ENCODE measurements at places on chromosomes 3 and 15.

- DNase-seq = no peak
Observed at GRCh38 chr3:46087871-46088270, 60.6 kb upstream of the XCR1 start.

DNA sequence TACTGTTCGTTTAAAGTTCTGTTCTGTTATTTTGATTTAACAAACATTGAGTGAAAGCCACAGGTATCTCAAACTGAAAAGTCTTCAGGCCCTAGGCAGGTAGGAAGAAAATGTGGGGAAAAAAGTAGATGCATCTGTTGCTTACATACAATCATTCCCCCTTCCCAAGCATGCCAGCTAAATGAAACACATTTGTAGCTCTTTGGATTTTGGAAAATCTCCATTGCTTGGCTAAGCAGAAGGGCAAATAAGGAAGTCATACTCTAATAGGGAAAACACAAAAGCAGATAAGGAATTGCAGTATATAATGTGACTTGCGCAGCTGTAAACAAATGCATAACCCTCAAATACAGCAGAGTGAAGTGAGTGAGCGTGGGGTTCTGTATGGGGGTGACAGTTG is 375.9 kb downstream of the FGF12 start:
- DNase-seq = no peak

GRCh38 chr3:142724682-142725356 is 985 bp downstream of the TRPC1 start:
- no peak for DNase-seq

DNA sequence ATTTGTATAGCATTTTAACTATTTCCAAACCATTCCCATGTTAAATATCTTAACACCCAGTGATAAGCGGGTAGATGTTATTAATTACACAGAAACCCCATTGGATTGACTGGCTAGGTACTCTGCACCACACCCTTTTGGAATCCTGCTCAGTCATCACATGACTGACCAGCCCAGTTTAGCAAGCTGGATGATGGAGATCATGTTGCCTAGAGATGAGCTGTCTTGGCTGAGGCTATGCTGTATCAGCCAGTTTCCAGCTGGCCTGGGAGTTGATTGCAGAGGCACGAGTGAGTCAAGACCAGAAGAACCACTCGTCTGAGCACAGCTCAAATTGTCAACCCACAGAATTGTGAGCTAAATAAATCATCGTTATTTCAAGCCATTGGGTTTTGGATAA is 124.6 kb downstream of the ZNF621 start:
- DNase-seq = no peak

DNA sequence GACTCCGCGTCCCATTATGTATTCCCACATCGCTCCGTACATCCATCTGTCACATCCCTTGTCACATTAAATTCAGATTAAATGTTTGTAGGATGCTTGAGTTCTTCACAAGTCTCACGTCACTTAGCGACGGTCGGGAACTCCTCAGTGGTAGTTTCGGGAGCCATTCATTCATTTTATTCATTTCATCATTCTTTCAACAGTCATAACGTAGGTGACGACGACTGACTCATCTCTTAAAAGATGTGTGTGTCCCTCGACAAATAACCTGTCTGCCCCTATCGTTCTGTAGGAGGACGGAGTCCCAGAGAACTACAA is 272 bp upstream of the SRPRB start:
- no peak for DNase-seq

DNA sequence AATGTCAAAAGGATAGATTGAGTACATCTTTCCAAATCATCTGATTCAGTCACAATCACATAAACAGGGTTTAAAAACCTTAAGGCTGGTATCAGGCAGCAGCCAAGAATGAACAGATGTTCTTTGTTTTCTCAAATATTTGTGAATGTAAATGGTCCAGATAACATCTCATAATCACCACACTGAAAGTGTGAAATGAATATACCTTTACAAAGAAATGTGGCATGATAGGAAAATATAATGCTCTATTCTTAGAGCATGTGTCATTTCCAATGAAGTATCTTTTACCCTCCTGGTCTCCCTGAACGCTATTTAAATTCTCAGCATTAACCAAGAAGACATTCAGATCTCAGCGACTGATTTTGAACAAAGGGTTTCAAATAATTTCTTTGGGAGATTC is 8.8 kb upstream of the ACTC1 start:
- no peak for DNase-seq

- no peak for DNase-seq
Observed at GRCh38 chr3:16370872-16371740, 106.1 kb downstream of the OXNAD1 start.

- no peak for DNase-seq
Observed at GRCh38 chr3:45955017-45955647, 11.9 kb downstream of the CXCR6 start.

DNA sequence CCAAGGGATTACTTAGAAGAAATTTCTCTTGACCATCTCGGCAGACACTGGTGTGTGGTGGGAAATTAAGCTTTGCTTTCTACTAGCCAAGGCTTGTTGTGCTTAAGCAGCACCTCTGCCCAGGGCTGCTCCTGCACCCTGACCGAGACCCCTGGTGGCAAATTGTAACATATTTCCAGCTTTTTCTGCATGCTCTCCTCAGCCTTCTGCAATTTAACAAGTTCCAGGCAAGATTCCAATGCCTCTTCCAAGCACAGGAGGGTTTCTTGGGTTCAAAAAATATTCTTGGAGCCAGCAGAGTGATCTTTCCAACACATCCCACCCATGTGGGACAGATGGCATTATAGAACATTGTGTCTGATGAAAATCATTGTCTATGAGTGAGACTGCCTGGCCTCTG is 210.5 kb downstream of the CLSTN2 start:
- DNase-seq = no peak

GRCh38 chr3:39147711-39148434 is 5.5 kb downstream of the CSRNP1 start:
- no peak for DNase-seq

DNA sequence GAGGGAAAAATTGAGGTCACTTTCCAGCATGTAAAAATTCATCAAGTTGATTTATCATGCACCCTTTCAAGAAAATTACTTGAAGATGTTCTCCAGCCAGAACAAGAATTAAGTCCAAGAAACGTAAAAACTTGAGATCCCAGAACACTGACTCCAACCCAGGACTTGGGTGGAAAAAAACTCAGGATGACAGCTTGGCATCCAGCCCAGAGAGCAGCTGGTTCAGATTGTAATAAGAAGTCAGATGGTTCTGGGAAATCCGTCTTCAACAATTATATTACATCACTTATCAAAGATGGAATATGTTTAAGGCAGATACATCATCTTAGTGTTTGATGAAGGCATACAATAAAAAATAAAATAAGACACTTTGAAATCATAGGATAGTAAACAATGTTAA is 23.0 kb upstream of the DNAJC13 start:
- no peak for DNase-seq

DNA sequence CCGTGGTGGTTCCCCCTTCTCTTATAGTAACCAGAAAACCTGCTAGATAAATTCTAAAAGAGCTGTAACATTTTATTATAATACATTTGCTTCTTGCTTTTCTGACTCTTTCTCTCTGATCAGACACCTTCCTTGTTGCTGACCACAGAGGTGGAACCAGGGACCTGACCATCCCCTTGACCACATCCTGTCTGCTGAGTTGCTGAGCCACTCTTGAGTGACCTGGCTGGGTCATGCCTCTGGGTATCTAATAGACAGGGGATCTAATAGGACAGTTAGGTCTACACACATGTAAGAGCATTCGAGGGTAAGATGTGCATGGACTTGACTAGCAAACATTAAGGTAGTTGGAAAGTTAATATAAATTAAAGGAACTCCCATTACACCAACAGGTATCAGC is 22.8 kb upstream of the TRIM59 start:
- DNase-seq = no peak

- no peak for DNase-seq
Observed at GRCh38 chr15:61226361-61227256, 2.5 kb downstream of the RORA start.

- DNase-seq = no peak
Observed at GRCh38 chr3:169286992-169287391, 376.5 kb downstream of the MECOM start.

GRCh38 chr15:31360158-31360561 is 33.5 kb downstream of the KLF13 start:
- no peak for DNase-seq

GRCh38 chr3:113242096-113242581 is 30.8 kb downstream of the BOC start:
- no peak for DNase-seq

- no peak for DNase-seq
Observed at GRCh38 chr15:94286583-94286982, 55.2 kb downstream of the MCTP2 start.

GRCh38 chr15:101613130-101614000 is 38.8 kb downstream of the TM2D3 start:
- no peak for DNase-seq

DNA sequence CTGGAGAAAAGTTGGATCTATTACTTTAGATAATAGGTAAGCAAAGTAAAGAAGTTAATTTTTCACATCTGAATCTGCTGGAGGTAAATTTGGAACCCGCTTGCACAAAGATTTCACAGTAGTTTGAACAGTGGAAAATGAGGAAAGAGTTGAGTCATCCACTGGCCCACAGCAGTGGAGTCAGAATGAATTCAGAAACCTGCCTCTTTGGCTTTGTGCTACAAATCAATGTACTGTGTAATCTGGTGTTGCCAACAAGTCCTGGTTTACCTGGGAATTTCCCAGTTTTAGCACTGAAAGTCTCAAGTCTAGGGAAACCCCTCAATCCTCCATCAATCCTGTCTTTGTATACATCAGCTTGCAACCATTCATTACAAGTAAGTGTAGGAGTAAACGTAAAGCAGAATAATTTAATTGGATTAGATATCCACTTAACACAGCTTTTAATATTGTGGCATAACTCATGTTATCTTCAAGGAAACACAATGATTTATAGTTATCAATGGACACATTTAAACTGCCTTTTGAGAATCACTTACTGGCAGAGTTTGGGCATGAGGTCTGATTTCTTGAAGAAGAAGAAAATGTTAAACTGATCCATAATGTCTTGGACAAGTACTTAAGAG is 100.6 kb downstream of the DCLK3 start:
- no peak for DNase-seq

GRCh38 chr15:101773496-101774100 is 29.7 kb upstream of the OR4F6 start:
- no peak for DNase-seq

DNA sequence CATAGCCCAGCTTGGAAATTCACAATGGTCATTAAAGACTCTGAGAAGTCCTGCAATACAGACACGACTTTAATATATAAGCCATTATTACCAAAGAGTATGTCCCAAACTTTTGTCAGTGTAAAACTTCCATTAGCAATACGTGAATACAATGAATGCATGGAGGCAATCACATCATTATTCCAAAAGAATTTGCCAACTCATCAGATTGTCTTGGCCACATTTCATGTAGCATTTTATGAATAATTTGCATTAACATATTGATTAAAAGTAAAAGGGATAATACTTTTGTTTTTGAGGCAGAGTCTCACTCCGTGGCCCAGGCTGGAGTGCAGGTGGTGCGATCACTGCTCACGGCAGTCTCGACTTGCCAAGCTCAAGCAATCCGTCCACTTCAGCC is 7.9 kb upstream of the DUT start:
- DNase-seq = no peak

DNA sequence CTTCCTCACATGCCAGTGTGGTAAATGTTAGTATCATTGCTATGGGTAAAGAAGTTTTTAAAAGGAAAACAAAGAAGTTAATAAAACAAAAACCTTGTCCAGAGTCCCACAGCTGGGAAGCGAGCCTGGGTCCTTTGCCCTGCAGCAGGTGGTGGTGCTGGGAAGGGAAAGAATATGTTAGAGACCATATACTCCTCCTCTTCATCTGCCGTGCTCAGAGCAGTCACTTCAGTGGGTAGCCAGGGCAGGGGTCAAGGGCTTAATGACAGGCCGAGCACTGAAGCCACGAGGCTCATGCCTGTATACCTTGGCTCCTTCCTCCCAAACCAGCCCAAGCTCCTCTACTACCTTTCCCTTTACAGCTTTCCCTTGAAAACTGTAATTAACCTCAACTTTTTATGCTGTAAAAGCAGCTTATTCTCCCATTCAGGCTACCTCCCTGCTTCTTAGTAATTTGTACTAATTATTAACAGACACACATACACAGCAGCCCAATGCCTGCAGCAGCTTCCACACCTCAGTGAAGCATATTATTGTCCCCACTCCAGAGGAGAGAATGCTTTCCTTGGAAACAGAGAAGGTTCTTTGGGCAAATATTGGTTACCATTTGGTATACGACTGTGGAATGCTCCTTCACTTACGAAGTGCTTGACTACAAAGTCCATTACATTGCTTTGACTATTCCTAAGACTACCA is 362.1 kb downstream of the EPHB1 start:
- DNase-seq = no peak

All from SIG-M5 (cell line).